ENCODE measurements at places on chromosomes 7 and 10.

GRCh38 chr7:69934144-69934903 lies 336.0 kb downstream of the AUTS2 start:
- DNase-seq, result no peak

GRCh38 chr7:95113590-95113989 lies 206.2 kb downstream of the PPP1R9A start:
- DNase-seq, result no peak

GRCh38 chr10:22002591-22003176 lies 846 bp downstream of the DNAJC1 start:
- no peak for DNase-seq

GRCh38 chr10:57262892-57263291 lies 901.8 kb upstream of the ZWINT start:
- DNase-seq, result no peak

DNA sequence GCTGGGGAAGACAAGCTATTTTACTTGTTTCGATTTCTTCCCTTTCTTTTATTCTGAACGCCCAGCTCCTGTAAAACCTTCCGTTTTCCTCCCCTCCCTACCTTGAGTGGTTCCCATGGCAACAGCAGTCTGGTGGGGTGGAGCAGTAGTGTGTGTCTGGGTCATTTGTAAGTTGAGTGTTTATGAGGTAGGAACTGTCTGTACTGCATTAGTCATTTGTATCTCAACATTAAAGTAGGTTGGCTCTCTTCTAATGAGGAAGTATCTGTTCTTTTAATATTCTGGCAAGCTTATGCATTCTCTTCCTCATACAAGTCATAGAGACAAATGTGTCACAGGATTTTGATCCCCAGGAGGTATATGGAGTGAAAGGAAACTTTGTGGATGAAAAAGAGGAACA lies 85.3 kb upstream of the CCDC6 start:
- no peak for DNase-seq

DNA sequence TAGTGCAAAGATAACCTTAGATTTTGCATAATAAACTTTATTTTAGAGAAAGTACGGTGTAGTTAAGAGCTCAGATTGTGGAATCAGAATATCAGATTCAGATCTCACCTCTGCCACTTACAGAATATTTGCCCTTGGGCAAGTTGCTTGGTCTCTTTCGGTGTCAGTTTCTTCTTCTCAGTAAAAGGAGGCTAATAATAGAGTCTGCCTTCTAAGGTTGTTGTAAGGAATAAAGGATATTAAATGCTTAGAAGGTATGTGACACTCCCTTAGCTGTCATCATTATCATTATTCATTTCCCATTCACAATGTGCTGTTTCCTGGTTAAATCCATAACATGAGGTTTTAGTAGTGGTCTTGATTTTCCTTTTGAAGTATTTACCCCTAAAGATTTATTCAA lies 42.2 kb downstream of the MPLKIP start:
- DNase-seq, result no peak

DNA sequence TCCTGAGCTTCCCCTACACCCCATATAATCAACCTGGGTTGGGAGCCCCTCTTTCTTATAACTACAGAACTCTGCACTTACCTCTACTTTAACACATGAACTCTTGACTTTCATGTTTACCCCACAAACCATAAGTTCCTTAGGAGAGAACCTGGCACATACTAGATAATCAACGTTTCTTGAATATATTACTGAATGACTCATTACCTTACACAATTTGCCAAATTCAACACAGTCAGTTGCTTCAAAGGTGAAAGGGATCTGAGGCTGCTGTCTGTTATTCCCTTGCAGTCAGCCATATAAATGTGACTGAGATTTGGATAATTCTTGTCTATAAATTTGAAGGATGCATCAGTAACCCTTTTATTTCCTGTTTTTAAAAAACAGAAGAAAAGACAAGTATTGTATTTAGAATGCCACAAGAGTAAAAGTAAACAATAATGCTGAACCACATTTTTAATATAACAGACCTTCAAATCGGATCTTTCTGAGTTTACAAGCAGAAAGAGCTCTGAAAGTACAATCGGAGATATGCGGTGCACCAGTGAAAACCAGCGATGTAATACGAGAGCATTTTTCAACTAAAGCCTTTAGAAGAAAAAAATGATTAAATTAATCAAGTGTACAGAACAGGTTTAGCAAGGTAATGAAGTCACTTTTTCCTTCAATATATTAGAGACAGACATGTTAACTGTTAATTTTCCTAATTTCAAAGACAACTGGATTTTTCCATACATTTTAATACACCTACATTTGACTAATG lies 29.5 kb upstream of the LRRC17 start:
- DNase-seq, result no peak

DNA sequence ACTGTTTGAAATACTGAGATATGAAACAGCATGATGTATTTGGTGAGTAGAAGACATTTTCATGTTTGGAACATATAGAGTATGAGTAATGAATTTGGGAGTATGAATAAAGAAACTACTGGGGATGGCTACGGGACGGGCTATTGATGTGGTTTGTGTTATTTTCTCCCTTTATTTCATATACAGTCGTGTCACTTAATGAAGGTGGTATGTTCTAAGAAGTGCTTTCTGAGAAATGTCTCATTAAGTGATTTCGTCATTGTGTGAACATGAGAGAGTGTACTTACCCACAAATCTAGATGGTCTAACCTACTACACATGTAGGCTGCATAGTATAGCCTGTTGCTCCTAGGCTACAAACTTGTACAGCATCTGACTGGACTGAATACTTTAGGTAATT lies 106.3 kb downstream of the CCNY start:
- DNase-seq, result no peak

GRCh38 chr10:125079091-125079600 lies 81.2 kb downstream of the CTBP2 start:
- no peak for DNase-seq

GRCh38 chr7:107051376-107051775 lies 6.9 kb downstream of the PRKAR2B start:
- no peak for DNase-seq

DNA sequence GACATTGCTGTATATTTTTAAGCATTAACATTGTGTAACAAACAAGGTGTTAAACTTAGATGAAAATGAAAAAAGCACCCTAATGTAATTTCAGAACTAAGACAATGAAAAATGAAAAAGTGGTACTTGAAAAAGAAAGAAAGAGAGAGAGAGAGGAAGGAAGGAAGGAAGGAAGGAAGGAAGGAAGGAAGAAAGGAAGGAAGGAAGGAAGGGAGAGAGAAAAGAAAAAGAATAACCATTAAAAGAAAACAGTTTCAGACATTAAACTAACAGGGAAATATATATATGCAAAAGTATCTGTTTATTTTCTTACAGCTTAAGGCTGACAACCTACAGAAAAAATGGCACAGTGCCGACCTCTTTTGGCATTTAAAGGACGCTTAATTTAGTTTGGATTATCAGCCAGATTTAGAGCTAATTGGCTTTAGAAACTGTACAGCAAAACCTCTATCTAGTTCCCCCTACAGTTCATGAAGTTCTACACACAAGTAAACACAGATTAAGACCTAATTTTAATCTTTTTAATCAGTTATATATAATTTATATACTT lies 13.8 kb downstream of the MTERF1 start:
- no peak for DNase-seq

GRCh38 chr10:103772096-103772845 lies 83.1 kb downstream of the SH3PXD2A start:
- DNase-seq, result peak; percentile 72

GRCh38 chr10:132360766-132361447 lies 28.9 kb downstream of the LRRC27 start:
- DNase-seq, result peak; percentile 59

DNA sequence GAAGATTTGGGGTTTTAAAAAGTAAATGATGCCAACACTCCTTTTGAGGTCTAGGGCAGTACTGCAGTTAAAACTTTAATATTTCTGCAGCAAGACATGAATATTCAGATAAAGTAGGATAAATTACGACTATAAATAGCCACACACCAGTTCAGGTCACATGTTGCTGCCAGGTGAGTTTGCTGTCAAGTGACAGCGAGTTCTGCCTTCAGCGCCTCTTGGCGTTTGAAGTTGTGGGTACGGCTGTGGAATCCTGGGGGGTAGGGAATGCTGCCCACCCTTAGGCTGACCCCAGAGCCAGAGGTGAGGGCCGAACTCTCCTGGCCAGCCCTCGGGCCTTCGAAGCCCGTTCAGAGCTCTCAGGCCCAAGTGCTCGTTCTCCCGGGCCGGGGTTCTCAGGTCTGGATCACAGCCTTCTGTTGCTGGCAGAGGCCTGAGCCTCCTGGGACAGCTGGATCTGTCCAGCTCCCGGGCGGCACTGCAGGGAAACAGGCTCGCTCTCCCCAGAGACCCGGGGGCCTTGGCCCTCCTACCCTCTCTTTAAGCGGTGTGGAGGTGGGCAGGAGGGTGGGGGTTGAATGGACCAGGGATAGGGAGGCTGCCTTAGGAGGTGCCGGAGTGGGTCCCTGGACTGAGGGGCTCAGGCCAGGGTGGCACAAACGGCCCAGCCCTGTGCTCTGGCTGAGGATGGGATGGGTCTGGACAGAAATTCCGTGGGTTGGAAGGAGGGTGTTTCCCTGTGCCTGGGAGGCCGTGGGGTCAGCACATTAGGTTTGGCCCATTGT lies 5.4 kb downstream of the BRI3 start:
- DNase-seq, result no peak

DNA sequence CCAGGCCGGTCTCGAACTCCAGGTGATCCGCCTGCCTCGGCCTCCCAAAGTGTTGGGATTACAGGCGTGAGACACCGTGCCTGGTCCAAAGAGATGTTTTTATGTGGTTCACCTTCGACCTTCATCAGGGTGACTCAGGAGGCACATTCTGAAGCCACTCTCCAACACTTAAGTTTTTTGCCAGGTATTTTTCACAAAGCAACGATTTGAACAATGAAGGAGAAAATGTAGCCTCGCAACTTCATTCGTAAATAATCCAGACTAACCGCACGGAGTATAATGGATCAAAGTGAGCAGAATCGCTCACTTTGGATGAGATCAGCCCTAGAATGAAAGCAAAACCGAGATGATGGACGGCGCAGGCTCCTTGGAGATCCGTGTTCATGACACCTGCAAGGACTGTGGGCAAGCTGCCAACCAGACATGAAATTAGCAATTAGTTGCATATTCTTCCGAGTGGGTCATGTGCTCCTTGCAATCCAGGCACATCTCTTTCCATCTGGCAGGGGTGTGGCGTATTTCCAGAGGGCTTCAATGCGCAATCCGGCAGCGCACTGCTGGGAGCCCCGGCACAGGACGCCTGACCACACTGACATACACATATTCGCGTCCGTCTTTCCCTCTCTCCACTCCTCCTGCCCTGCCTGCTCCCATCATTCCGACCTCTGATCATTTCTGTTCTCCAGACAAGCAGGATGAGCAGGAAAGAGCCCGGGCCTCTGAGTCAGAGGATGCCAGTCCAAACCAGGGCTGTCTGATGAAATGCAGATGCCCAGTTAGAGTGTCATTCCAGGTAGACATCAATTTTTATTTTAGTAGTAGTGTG lies 148.4 kb downstream of the KLF6 start:
- DNase-seq, result no peak

DNA sequence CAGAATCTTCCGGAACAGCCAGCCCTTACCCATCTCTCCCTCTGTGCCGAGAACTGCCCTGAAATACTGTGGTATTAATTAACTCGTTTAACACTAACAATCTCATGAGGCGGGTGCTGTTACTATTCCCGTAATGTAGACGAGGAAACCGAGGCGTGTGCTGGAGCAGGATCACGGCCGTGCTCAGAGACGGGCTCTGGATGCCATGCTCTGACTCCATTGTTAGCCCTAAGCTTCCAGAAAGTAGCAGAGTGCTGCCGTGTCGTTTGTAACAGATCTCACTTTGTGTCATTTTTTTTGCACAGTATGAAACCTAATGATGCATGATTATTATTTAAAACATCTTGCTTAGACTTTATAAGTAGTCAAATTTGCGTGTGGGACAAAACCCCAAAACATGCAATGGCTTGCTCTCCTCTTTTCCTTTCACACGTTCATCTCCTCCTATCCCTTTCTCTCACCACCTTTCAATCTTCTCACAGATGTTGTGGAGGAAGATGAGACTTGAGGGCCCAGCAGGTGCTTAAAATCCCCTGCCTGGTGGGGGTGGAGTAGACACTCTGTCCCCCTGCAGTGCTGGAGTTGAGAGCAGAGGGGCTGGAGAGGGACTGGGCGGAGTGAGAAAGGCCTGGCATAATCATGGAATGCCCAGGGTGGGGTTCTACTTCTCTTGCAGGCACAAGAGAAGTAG lies 482 bp upstream of the ACTR3C start:
- no peak for DNase-seq

- no peak for DNase-seq
Observed at GRCh38 chr10:56359837-56360236, 1.2 kb downstream of the ZWINT start.

DNA sequence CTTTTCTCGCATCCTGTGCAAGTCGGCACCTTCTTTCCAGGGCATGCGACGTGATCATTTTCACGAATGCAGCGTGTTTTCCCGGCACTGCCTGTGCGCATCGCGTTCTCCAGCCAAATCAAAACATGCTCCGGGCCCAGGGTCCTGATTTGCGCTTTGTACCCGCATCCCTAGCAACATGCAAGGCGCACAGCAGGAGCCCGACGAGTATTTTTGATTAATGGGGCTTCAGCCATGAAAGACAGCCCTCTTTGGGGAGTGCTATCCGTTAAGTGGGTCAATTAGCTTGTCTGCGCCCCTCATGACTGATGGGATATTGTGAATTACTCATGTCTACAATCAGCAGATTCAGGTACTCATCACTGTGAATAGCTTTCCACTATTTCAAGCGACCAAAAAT lies 243.3 kb upstream of the RNF32 start:
- DNase-seq, result no peak

GRCh38 chr10:11195623-11196022 lies 178.0 kb downstream of the CELF2 start:
- DNase-seq, result no peak

- DNase-seq, result no peak
Observed at GRCh38 chr10:98460837-98461499, 14.2 kb upstream of the HPS1 start.

DNA sequence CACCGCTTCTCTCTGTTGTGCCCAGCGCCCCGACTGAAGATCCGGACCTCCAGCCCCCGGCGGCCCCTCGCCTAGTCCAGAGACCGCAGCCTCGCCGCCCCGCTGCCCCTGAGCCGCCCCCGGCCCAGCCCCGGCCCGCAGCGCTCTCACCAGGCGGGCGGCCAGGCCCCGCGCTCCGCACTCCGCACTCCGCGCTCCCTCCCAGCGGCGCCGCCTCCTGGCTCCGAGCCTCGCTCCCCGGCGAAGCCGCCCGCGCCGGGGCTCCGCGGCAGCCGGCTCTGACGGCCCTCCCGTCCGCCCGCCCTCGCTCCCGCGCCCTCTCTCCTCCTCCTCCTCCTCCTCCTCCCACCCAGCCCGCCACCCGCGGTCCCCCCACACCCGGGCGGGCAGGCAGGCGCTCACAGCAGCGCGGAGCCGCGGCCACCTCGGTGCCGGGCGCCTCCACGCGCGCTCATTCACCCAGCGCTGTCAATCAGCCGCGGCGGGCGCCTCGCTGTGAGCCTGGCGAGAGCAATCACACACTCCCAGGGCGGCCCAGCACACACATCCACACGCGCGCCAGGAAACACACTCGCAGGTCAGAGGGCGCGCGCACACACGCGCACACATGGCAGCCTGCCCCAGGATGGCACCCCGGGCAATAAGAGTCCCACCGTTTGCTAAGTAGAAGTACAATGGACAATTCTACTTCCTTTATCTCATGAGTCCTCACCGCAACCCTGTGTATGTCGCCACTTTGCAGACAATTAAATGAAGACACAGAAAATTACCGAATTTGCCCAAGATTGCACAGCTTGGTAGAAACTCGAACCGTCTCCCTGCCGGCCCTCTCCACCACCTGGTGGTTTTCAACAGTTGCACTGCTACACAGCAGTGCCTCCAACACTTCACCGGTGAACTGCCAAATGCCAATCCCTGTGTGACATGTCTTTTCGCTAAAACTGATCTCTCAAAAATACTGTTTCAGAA lies at the start of gene PRRT4:
TSS of gene PRRT4 (minus strand) at position 280 of the 969 bp plus-strand sequence.
- peak; percentile 67 for DNase-seq

GRCh38 chr7:66185680-66186187 lies 19.4 kb upstream of the TPST1 start:
- no peak for DNase-seq
